ENCODE measurements at places on chromosomes 16 and 17. TPM values are rescaled to one million over a fixed set of nuclear protein-coding genes. Genes with fewer than 3 reads are reported as not detected.

DNA sequence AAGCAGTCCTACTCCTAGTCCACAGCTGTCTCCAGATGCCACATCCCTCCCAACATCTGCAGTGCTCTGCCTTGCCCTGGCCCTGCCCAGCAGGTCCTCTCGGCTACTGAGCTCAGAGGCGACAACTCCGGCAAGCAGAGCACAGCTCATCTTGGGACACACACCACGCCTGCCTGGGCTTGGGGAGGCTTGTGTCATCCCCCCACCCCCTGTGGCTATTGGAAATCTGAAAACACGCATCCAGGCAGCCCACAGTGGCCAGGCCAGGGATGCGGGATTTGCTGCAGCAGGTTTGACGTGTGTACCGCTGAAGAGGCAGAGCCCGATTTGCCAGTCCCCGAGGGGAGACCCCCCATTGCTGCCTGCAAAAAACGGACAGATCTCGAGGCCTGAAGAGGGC lies 25.4 kb downstream of the MXRA7 start:
- H3K27me3 ChIP-seq: no peaks in the 10 kb centered on the region
- H3K36me3 ChIP-seq: peaks cover 49% of the 10 kb centered on the region
- H3K4me1 ChIP-seq: peaks cover 28% of the 10 kb centered on the region
- DNase-seq: no peak
- H3K4me3 ChIP-seq: no peak overlapping the region
- no peak overlapping the region for H3K27ac ChIP-seq

DNA sequence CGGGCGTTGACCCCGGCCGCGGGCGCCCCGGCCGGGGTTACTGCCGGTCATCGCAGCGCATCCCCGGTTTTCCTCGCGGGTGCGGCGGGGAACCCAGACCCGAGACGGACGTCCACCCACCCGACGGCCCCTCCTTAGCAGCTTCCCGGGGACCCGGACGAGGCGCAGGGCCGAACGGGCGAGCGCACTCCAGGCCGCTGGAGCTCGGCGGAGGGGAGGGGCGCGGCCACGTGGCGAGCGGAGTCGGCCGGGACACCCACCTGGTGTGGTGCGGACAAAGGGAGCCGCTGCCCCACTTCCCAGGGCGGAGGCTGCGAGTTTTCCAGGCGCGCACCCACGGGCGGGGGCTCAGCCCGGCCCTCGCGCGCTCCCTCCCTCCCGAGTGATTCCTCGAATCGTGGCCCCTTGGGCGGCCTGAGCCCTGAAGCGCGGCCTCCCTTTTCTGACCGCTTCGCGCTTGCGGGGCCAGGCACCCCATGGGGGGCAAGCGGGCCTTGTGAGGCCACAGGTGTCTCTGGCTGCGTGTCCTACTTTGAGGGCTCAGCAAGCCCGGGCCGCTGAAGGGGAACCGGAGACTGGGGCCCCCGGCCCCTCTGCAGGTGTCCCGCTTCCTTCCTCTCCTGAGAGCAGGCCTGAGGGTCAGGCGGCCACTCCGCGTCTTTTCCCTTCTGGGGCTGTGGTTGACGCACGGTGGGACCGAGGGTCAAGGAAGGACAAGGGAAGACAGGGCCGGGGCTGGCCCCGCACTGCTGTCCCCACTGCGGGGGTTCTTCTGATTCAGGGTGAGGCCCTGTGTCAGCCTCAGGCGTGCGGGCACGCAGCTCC lies 1.1 kb upstream of the FASN start:
- H3K4me1 ChIP-seq: peaks cover 13% of the 10 kb centered on the region
- peak overlapping the region; percentile 72 for H3K4me3 ChIP-seq
- no peak for DNase-seq

GRCh38 chr16:88837806-88838205 lies 18.9 kb downstream of the GALNS start:
- H3K4me1 ChIP-seq: no peaks in the 10 kb centered on the region
- H3K27ac ChIP-seq: no peak overlapping the region
- no peak for DNase-seq

SMIM36 gene
- polyA plus RNA-seq: not detected

MAPT gene
- 0.26 TPM for polyA plus RNA-seq

SLC25A39 gene
- 99.7 TPM for polyA plus RNA-seq

GNG13 gene
- not detected for polyA plus RNA-seq

CCL8 gene
- not detected for polyA plus RNA-seq

PPM1E gene
- polyA plus RNA-seq: 0.03 TPM

KRT32 gene
- polyA plus RNA-seq: 0.09 TPM

NOTUM gene
- polyA plus RNA-seq: 0.05 TPM

CHCT1 gene
- not detected for polyA plus RNA-seq
